Left renal pelvis (tissue), 4 donors: ENCODE measurements at places on chromosomes 3 and 15.

DNA sequence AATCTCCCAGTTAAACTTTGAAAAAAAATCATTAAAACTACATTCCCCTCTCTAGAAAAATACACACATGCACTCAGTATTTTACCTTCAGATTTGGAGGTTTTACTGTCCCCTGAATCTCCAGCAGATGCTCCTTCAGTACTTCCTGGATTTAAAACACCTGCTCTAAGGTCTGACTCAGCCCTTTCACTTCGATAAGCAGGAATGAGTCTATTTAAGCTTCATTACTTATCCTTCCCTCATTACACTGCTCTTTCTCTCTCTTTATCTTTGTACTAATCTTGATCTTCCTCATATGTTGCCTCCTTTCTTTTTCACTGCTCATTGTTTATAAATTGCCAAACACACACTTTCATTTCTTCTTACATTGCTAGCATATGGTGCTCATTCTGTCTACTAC lies 443.9 kb downstream of the DIPK2A start:
- DNase-seq: no peak

DNA sequence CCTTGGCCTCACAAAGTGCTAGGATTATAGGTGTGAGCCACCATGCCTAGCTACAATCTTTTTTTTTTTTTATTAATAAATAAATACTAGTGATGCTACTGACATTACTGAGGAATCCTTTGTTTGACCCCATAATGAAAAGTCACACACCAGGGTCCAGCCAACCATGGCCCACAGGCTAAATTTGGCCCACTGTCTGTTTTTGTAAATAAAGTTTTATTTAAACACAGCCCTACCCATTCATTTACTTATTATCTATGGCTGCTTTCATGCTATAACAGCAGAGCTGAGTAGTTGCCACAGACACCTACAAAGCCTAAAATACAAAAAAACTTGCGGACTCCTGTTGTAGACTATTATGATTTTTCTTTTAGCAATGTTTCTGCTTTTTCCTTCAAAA lies 7.4 kb downstream of the INTS14 start:
- no peak for DNase-seq

DNA sequence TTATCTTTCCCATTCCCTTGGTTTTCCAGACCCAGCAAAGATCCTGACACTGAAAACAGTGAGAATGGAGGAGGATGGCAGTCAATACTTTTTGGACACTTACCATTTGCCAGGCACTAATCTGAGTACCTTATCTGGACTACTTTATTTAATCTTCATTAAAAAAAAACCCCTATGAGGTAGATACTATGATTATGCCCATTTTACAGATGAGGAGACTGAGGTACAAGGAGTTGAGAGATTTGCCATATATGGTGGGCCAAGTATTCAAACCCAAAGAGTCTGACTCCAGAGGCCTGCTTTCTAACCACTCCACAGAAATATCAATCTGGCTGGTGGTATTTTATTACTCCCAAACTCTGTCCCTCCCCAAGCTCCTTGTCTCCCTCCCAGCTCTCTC lies 19.6 kb downstream of the HCN4 start:
- DNase-seq: no peak

DNA sequence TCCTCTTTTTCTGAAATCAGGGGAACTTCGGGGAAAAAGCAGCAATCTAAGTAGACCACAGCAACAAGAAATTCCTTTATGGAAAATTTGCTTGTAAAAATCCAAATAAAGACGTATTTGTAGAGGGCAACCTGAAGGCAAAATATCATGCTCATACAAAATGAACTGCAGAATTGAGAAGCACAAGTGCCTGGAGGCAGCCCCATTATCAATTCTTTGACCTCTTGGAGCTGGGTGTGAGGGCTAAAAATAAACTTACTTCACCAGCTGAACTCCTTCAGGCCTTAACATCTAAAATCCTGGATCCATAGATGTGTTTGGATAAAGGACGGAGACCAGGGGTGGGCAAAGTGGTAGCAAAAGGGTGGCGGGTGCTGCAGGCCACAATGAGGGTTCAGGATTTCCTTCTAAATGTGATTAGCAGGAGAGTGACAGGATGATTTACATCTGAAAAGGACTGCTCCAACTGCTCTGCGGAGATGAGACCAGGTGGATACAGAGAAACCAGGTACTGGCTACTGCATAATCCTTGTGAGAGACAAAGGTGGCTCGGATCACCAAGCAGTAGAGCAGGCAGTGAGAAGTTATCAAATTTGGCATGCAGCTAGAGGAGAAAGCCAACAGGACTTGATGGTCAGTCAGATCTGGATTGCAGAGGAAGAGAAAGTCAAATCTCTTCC lies 81.7 kb upstream of the TJP1 start:
- DNase-seq: no peak

DNA sequence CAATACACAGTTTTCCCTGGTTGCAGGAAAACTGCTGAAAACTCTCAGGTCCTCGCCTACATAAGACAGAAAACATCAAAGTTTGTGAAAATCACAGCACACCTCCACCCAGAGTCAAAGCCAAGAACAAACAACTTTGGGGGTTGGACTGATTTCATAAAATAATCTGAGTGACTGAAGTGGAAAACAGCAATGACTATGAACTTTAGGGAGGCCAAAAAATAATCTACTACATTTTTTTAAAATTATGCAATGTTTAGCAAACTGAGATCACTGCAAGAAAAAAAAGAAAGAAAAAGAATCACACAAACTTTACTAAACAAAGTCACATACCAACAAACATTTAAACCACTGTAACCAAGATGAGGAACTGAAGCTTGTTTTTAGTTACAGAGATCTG lies 15.9 kb upstream of the FOXP1 start:
- no peak for DNase-seq

GRCh38 chr3:36362216-36362615 lies 18.1 kb upstream of the STAC start:
- DNase-seq: no peak

- DNase-seq: peak; percentile 33
Measured at GRCh38 chr3:33439546-33440327, 468 bp downstream of the UBP1 start.

DNA sequence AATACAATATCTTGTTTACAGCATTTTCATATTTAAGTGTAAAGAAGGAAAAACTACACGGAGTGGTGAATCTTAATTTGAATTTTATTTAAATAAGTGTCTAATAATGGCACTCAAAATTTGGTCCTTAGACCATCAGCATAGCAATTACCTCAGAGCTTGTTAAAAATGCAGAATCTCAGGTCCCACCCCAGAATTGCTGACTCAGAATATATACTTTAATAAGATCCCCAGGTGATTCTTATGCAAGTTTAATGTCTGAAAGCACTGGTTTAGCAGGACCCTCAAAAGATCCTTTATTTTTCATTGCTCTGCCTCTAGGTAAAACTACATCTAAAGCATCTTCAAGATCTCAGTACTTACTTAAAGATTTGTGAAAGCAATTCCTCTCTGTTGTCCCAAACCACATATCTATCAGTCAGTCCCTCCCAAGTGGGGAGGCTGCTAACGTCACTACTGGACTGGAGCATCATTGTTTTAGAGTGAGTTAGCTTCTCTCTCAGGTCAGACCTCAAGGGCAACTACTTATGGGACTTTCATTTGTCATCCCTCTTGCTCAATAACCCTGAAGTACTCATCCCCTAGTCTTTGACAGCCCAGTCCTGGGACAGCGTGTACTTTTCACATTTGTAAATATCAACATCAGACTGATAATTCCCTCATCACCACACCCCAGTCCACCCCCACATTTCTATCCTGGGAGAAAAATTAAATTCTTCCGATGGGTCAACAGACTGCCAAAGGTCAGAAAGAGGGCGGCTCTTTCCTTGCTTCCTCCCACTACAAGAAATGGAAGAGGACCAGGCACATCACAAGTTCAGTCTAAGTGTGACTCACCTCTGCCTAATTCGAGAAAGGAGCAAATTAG lies 76.7 kb downstream of the CBLB start:
- no peak for DNase-seq

DNA sequence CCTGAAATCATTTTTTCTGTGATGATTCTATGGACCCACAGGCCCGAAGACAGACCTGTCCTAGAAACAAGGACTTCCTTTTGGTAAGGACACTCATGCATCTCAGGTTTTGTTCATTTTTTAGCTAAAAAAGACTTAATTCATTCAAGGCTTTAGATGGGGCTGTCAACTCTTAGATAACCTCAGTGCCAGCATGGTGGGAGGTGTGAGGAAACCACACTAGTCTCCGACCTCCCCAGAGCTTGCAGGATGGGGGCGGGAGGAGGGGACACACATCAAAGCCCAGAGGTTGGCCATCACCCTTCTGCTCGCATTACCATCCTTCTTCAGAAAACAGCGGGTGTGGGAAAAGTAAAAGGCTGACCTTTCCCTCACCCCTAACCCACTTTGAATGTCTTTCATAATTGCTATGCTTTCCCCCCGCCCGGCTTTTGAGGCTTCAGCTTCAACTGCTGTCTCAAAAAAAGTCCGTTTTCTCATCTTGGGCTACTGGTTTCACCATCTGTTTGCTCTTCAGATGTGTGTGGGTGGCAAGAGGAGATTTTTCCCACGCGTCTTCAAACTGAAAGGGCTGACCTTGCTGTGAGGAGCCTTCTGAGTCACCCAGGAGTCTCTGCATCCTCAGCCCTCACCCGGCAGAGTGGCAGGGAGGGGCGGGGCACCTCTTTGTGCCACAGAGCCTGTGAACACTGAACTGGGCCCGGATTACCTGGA lies 27.6 kb upstream of the CXCR6 start:
- no peak for DNase-seq

DNA sequence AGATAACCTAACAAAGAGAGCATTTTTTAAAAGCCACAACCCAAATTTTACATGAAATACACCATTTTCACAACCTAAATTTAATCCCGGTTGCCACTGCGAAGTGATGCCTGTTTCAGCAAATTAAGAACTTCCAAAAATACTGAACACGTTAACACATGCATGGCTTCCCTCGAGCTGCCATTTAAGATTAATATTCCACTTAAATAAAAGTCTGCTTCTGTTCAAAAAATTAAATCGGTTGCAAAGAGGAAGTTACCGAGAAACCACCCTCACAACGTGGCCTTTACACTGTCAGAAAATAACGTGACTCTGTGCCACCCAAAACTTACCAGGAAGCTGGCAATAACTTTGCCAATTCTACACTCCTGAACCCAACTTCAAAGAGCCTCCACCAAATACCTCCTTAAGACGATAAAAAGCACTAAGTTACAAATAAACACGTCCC lies 1.2 kb downstream of the TBL1XR1 start:
- DNase-seq: no peak

DNA sequence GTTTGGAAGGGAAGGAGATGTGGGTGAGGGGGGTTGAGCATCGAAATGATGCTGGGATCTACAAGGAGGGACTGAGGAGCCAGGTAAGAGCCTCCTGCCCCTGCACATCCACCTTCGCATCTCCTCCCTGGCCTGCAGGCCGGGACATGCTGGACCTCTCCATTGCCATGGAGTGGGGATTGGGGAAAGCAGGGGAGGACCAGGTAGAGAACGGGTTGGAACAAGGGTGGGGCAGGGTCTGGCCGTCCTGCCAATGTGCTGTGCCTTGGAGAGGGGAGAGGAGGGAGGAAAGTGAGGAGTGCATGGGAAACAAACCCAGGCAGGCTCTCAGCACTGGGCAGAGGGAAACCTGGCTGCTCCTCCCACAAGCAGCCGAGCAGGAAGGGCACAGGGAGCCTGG lies 10.6 kb downstream of the PLA2G4B start:
- no peak for DNase-seq

DNA sequence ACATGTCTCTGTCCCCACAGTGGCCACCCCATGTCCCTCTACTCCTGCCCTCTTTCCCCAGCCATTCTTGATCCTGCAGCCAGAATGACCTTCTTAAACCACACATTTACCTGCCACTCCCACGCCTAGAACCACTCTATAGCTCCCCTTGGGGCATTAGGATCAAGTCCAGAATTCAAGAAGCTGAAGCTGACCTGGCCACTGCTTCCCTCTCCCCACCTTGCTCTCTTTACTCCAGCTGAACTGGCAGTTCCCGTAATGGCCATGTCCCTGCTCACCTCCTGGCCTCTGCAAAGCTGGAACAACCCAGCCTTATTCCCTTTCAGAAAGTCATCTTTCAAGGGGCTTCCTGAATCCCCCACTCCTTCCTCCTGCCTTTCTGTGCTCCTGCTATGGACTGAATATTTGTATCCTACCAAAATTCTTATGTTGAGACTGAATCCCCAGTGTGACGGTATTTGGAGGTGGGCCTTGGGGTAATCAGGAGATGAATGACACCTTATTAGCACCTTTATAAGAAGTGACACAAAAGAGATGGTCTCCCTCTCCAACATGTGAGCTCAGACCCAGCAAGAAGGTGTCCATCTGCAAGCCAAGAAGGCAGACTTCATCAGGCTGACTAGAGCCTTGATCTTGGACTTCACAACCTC lies 3.8 kb downstream of the CSRNP1 start:
- DNase-seq: no peak

DNA sequence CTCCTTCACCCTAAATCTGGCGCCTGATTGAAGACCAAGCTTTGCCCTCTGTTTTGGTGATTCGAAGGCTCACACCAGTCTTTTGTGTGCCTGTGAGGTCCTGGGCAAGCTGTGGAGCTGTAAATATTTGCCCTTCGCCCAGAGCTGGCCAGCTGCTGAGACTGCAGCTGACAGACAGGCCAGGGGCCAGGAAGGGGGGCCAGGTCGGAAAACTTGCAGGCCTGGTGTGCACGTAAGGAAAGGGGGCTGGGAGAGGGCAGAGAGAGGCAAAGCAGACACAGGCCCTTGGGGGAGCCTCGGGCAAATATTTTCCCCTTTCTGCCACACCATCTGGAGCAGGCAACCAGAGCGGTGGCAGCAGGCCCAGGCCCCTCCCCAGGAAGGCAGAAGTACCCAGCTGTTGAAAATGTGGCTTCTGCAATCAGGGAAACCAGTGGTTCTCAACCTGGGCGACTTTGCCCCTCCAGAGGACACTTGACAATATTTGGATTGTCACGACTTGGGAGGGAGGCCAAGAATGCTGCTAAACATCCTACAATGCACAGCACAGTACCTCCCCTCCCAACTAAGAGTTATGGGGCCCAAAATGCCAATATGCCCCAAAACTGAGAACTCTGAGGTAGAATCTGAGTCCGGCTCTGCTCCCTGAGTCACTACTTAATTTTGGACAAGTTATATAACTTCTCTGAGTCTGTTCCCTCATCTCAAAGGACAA lies 2.5 kb downstream of the PDZRN3 start:
- no peak for DNase-seq

GRCh38 chr3:195565716-195566115 lies 18.0 kb downstream of the APOD start:
- DNase-seq: no peak

GRCh38 chr3:170727754-170728153 lies 141.9 kb upstream of the SLC7A14 start:
- DNase-seq: no peak

- DNase-seq: no peak
Measured at GRCh38 chr3:127422663-127423375, 135.0 kb upstream of the PRR20G start.

GRCh38 chr3:143084856-143085731 lies 34.5 kb upstream of the CHST2 start:
- no peak for DNase-seq

GRCh38 chr3:50442945-50443579 lies 60.4 kb downstream of the CACNA2D2 start:
- no peak for DNase-seq

GRCh38 chr3:41690766-41691563 lies 270.9 kb downstream of the ULK4 start:
- no peak for DNase-seq

GRCh38 chr3:98010194-98010882 lies 24.8 kb downstream of the GABRR3 start:
- no peak for DNase-seq
